Activated T-cell treated with anti-CD3 and anti-CD28 coated beads for 48 hours (primary cell): ENCODE measurements at places on chromosomes 2 and 18.

DNA sequence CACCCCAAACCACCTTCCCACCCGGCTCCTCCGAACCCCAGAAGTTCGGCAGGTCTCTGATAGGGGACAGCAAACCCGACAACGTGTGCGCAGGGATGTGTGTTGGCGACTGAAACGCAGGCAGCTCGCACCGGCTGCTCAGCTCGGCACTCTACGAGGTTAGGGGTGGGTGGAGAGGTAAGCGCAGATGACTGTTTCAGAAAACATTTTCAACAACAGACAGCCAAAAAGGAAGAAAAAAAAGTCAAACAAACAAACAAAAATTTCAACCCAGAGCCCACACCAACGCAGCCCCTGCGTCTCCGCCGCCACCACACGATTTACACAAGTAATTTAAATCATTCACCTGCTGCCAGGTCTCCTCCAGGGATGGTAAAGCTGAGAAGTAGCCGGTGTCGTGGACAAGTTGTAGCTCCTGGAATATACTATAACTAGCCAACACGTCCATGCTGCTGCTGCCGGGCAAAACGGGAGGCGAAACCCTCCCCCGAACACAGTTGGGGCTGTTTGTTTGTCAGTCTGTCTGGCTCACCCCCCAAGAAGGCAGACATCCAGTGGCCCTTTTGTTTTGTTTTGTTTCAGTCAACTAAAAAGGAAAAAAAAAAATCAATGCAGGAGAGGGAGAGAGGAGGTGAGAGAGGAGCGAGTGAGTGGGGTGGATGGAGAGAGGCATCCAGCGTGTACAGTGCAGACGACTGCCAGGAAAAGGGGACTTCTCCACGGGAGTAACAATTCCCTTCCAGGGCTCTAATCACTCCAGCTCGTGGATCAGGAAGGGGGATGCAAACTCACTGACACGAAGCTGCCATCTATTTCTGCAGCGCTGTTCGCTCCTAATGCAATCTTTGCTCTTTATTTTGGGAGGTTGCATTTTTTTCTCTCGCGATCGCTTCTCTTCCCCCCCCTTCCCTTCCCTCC, at the start of gene KLF7:
Gene KLF7 (minus strand): TSS at position 828 of the 918 bp plus-strand sequence. CDS start 380 bp downstream, at position 448.
- no peak for DNase-seq

DNA sequence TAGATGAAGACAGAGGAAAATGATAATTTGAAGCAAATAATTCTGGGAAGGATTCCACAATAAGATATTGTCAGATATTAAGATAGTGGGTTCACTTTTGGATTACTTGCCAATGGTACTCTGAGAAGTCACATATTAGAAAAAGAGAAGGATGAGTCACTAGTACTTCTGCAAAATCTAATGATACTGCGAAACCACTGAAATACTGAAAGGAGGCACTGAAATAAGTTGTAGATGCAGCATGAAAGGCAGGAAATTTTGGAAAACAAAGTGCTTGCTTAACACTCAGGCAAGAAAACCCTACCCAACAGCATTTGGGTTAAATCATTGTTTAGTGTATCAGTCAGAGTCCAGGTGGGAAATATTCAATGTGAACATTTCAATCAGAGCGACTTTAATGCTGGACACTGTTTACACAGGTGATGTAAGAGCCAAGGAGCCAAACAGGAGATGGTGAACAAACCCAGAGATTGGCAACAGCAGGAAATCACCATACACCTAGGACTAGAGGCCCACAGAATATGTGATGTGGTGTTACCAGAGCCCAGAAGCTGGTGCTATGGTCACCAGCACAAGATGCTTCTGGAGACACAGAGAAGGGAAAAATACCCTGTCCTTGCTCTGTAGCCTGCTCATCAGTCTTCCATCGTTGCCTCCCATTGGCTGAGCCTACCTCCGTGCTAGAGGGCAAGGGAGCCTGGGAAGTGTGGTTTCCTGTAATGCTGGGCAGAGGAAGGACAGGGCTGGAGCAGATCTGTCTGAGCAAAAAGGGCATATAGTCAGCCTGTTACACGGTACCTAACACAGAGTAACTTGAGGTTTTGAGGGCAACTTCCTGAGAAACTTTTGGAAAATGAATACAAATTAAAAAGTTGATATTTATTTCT, 204.7 kb upstream of the ITGA4 start:
- no peak for DNase-seq

- DNase-seq = no peak
Observed at GRCh38 chr2:27178469-27178868, 29.7 kb downstream of the TCF23 start.

- no peak for DNase-seq
Observed at GRCh38 chr2:204885747-204886146, 340.5 kb downstream of the PARD3B start.

GRCh38 chr2:164363646-164364045, 257.6 kb downstream of the GRB14 start:
- no peak for DNase-seq

DNA sequence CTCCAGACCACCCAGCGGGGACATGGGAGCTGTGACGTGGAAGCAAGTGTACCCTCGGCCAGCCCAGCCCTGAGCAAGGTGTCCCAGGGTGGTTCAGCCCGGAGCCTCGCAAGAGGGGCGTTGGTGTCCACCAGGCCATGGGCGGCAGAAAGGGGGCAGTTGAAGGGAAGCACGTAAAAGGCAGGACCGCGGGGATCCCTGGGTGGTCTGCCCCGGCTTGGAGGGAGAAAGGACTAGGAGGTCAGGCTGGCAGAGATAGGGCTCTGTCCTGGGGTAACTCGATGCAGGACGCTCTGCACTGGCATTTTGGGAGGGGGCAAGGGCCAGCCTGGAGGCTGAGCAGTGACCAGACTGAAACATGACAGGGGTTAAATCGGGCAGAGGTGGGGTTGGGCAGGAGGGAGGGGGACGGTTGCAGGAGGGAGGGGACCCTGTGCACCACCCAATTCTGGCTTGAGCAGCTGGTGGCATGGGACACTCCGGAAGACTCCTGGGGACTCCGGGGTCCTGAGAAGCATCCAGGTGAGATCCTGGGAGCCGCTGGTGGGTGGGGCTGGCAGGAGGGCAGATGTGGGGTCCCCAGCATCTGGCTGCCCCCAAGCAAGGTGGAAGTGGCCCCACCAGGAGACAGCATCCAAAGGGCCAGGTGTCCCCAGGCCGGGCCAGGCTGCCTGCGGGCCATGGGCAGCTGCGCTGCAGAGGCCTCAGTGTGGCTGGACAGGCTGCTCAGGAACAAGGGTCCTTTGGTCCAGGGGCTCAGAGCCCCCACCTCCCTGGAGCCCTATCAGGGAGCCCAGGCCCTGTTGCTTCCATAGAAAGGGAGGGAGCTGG, 46.8 kb upstream of the GPC1 start:
- DNase-seq = no peak

GRCh38 chr2:134301928-134302260, 48.0 kb downstream of the MGAT5 start:
- DNase-seq = no peak
